ENCODE measurements at places on chromosomes 16 and 17.

DNA sequence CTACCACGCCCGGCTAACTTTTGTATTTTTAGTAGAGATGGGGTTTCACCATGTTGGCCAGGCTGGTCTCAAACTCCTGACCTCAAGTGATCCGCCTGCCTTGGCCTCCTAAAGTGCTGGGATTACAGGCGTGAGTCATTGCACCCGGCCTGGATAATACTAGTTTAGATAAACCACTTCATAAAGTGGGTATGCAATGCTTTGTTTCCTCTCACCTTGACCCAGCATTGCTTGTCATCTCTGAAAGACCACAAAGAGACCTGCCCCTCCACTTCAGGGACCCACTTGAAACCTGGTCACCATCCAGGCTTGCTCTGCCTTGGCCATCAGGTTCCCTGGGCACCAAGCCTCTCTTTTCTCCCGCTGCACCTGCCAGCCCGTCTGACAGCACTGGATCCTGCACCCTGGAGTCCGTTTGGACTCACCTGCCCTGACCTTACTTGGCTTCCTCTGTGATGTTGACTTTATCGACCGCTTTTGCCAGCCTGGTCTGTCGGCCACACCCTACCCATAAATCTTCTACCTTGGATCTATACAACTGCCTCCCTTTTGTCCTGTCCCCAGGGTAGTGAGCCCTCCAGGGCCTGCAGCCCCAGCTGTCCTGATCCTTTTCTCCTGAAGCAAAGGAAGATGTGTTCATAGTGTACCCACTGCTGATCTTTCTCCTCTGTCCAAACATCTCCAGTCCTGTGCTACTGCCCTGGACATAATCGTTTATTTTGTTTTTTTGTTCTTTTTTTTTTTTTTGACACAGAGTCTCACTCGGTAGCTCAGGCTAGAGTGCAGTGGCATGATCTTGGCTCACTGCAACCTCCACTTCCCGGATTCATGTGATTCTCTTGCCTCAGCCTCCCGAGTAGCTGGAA is 12.7 kb upstream of the ZG16 start:
- DNase-seq = no peak

DNA sequence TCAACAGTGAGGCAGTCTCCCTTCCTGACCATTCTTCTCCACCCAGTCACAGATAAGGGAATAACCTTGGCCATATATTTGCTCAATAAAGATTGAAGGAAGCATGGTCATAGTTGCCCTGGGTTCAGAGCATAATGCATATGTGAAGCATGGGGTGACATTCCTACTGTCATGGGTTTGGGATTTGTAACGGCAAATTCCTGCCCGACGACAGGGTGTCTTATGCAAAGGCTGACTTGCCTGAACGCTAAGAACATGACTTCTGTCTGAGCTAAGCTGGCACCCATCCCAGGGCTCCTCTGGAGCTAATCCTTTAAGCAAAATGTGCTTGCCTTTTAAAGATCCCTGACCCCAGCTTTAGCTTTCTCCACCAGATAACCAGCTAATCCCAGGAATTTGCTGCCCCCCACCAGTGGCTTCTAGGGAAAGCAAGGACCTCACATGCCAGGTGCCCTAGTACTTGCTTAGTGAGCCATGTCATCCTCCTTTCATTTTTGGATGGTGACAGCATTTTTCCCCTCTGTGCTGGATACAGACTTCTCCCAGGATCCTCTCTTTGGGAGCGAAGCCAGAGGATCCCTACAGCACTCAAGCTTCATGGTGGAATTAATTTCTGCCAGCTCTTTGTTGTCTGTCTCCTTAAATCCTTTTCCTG is 11.7 kb downstream of the SLC7A6OS start:
- no peak for DNase-seq

DNA sequence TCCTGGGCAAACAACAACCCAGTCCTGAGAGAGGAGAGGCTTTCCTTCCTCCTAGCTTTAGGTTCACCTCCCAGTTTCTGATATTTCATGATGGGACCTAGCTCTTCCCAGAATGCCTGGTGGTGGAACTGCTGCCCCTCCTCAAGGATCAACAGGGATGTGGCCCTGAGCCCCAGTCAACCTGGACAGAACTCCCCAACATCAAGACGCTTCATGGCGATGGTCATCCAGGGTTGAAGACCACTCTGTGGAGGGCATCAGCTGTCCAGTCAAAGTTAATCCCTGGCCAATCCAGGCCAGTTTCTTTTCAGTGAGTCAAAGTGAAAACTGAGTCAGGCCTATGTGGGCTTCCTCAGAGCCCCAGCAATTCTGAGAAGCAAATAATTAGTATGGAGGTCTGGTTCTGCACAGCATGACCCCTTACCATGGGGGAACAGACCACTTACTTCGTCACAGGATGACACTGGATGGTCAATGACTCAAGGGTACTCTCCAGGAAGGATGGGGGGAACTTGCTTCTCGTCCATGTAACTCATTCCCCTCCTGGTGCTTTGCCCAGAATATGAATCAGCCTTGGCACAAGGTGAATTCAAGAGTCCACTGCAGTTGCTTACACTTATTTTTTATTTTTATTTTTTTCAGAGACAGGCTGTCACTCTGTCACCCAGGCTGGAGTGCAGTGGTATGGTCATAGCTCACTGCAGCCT is 14.7 kb upstream of the XYLT2 start:
- DNase-seq = no peak

DNA sequence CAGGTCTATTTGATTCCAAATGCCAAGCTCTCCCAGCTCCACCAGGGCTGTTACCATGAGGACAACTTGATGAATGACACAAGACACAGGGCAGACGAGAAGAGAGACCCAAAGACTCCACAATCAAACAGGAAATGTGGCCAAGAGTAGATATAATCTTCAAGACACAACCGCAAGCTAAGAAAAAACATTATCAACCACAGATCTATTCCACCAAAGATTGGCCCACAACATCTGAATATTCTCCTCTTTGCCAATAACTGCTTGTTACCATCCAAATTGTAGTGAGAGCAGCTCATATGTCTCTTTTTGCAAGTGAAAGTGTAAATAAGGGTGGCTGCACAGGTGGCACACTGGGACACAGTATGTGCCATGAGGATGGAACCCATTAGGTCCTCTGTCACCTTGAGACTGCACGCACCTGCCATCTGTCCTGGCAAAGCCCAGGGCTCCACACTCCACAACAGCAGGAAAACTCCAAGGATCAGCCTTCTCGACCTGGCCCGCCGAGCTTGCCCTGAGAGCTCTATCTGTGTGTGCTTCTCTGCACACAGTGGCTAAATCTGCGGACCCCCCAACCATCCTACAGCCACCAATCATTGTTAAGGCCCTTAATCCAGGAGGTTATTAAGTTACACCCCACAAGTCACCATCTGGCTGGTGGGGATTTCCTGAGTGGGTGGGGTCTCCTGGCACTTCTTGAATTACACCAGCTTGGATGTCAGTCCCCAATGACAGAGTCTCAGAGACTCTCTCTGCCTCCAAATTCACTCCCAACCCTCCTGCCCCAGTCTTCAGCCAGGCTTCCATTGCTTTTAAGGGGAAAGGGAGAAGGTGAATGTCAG is 50.5 kb downstream of the DYNLRB2 start:
- DNase-seq = no peak

GRCh38 chr17:68182940-68183551 is 64.8 kb upstream of the AMZ2 start:
- DNase-seq = peak; percentile 49

DNA sequence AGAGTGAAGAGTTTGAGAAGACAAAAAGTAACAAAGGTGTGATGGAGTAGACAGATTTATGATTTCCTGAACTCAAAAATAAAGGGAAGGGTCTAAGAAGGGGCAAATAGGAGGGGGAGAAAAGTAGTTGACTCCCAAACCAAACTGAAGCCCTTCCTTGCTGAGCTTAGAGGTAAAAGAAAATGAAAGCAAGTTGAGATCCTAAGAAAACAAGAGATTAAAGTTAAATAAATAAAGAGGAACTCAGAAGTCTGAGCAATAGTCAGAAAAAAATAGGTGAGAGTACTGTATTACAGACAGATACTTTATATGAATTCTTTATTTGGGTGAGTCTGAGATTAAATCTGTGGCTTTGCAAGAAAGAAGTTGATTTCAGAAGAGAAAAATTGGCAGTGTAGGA is 3.3 kb upstream of the PSMD12 start:
- DNase-seq = no peak

- no peak for DNase-seq
These were observed 2.8 kb downstream of the GRB7 start for GRCh38 chr17:39740357-39741111.

GRCh38 chr17:57662644-57663308 is 82.3 kb downstream of the CCDC182 start:
- no peak for DNase-seq

DNA sequence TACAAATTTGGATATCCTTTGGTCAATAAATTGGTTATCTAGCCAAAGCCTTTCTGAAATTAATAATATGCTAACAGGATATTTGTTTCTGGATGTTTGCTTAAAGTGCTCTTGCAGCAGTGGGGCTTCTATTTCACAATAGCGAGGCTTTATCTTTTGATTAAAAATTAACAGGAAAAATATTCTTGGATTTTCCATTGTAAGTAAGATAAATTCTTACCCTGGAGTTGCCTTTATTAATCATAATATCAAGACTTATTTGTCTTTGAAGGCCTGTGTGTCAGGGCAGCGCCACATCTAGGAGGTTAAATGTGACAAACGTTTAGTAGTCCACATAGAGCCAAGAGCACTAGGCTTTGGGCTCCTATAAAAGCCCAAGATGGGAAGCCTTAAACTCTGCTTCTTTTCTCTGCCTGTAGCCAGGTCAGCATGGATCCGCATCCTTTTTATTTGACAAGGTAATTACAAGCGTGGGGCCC is 5.3 kb downstream of the TMEM97 start:
- no peak for DNase-seq

DNA sequence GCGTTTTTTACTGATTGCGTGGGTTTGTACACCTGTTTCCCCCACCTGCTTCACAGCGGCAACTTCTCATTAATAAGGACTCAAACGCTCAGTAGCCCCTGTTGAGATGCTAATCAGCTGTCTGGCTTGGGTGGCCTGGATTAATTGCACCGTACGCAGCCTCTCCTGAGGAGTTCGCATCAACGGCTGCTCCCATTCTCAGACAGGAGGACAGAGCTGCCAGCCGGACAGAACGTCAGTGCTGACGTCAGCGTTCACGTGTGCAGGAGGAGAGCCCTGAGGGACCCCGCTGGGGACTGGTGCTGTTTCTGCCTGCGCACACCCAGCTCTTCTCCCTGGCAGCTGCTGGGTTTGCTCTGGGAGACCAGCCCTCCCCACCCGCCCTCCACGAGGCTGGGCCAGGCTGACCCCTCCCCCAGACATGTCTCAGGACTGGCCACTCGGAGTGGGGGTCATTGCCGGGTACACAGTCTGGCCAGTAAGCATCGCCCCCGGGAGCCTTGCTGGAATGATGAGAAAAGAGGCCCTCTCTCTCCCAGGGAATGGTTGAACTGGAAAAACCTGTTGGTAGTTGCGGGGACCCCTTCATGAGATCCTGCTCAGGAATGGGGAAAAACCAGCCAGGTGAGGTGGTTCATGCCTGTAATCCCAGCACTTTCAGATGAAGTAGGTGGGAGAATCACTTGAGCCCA is 5.7 kb upstream of the BANP start:
- no peak for DNase-seq

DNA sequence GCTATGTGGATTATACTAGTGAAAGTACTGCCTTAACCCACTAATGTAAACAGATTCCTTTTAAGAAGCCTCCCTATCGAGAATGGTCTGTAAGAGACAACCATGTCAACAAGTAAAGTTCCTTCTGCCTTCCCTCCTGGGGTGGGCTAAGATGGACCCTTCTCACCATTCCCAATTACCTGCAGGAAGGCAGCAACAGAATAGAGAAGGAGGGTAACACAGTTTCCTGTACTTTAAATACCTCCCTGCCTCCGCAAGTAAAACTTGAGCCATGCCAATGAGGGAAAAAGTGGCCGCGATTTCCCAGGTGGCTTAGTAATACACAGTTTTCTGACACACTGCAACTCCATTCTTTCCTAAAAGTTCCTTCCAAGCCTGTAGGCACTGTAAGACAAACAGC is 45.2 kb downstream of the TOX3 start:
- DNase-seq = no peak

GRCh38 chr17:1561420-1562175 is 994 bp downstream of the PITPNA start:
- DNase-seq = no peak

- DNase-seq = no peak
These were observed 321.3 kb downstream of the CNTNAP4 start for GRCh38 chr16:76598498-76598897.

DNA sequence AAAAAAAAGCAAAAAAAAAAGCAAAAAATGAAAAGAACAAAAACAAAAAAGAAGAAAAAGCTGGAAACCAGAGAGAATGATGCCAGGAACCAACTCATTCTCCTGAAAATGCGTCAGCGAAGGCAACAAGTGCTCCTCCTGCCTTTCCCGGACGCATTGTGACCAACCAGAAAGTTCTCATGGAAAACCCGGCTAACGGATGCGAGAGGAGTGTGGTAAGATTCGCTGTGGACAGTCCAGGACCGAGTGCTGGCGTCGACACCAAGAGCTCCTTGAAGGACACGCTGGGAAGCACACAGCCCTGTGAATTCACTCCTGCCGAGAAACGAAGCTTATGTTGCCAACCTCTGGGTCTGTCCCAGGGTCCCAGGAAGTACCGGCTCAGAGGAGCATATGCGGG is 43.4 kb downstream of the METRNL start:
- no peak for DNase-seq

- DNase-seq = peak; percentile 83
These were observed 717 bp downstream of the UBE2Z start for GRCh38 chr17:48908853-48909394.

GRCh38 chr16:9065077-9065476 is 26.4 kb upstream of the HAPSTR1 start:
- no peak for DNase-seq

GRCh38 chr16:49947907-49948678 is 76.9 kb upstream of the CNEP1R1 start:
- no peak for DNase-seq

DNA sequence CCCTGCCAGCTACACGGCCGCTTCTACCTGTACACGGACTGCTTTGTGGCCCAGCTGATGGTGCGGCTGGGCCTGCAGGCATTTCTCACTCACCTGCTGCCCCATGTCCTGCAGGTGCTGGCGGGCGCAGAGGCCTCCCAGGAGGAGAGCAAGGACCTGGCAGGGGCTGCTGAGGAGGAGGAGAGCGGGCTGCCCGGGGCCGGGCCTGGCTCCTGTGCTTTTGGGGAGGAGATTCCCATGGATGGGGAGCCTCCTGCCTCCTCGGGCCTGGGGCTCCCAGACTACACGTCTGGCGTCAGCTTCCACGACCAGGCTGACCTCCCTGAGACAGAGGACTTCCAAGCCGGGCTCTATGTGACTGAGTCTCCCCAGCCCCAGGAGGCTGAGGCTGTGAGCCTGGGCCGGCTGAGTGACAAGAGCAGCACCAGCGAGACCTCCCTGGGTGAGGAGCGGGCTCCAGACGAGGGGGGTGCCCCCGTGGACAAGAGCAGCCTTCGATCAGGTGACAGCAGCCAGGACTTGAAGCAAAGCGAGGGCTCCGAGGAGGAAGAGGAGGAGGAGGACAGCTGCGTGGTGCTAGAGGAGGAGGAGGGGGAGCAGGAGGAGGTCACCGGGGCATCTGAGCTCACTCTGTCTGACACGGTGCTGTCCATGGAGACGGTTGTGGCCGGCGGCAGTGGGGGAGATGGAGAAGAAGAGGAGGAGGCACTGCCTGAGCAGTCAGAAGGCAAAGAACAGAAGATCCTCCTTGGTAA is 3.5 kb downstream of the WDR81 start:
- DNase-seq = no peak

GRCh38 chr16:72246423-72246822 is 74.5 kb upstream of the PMFBP1 start:
- no peak for DNase-seq
